ENCODE measurements at places on chromosomes 6 and 20.

DNA sequence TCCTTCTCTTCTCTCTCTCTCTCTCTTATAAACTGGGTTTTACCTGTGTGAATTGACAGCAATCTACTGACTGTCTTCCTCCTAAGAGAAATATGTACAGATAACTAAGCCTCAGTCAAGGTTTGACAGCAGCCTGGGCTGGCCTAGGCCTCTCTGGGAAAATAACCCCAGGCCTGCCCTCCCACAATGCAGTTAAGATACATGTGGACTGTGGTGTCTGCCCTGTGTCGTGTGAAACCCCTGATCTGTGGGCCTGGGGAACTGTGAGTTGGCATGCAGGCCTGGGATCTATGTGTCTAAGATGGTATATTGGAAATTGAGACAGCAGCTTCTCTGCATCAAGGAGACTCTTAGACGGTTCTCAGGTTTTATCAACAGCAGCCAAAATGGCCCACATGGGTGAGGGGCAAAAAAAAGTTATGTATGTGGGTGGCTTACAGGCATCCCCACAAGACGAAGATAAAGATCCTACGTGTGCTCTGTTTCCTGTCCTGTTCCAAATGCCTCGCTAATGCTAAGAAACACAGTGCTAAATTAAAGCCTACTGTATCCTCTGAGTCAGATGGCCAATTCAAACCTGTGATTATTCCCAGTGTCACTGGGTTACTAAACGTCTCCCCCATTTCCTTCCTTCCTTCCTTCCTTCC, 19.0 kb downstream of the LRFN2 start:
- no peak for DNase-seq

- no peak for DNase-seq
Measured at GRCh38 chr6:17268114-17268513, 13.0 kb upstream of the RBM24 start.

- no peak for DNase-seq
Measured at GRCh38 chr6:64280569-64280968, 645.0 kb downstream of the PHF3 start.

DNA sequence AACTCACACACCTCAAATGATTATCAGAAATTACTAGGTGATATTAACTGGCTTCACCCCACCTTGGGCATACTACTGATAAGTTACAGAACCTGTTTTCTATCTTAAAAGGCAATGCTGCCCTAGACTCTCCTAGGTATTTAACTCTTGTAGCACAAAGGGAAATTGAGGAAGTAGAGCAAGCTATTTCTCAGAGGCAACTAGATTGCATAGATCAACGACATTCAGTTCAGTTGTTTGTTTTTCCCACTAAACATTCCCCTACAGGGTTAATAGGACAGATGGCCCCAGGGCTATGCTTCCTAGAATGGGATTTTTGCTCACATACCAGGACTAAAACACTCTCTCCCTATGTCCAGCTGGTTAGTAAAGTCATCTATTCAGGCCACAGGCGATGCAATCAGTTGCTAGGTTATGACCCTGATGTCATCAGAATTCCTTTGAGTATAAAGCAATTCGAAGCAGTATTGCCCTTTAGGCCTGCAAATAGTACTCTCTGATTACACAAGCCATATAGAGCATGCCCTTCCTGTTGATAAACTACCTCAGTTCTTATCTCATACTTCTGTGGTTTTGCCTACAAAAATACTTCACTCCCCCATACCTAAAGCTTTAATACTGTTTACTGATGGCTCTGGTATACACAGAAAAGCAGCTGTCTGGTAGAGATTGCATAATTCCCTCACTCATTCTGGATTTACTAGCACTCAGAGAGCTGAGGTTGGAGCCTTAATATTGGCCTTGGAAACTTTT, 67.4 kb upstream of the ASCC3 start:
- no peak for DNase-seq

GRCh38 chr20:25503936-25504335, 81.4 kb downstream of the NINL start:
- no peak for DNase-seq

DNA sequence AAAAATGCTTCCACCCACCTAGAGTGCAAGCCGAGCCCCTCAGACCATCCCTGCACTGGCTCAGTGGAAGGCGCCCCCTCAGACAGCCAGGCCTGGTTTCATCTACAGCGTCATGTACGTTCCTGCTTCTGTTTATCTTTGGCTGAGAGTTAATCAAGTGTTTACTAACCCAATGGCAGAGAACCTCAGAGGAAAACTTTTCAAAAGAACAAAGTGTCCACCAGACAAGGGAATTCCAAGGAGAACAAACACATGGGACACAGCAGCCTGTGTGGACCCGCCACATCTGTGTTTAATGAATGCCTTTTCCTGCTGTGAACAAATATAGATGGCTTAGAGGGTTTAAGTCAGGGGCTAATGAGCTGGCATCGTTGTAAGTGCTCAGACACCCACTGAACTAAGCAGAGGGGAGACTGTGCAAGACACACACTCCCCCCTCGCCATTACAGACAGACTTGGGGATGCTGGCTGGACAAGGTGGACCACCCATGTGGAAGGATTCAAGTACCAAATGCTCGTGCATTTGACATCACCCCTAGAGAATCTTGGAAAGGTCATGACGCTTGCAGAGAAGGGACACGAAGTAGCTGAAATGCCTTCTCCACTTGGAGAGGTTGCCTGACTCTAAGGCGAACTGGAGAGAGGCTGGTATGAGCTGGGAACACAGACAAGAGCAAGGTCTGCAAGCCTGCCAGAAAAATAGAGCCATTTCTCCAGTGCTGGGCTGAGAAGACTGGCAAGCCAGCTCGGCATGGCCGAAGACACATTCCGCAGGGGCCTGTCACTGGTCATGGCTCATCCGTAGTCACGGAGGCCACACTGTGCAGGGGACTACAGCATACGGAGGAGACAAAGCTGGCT, 53.5 kb upstream of the NXT1 start:
- no peak for DNase-seq

DNA sequence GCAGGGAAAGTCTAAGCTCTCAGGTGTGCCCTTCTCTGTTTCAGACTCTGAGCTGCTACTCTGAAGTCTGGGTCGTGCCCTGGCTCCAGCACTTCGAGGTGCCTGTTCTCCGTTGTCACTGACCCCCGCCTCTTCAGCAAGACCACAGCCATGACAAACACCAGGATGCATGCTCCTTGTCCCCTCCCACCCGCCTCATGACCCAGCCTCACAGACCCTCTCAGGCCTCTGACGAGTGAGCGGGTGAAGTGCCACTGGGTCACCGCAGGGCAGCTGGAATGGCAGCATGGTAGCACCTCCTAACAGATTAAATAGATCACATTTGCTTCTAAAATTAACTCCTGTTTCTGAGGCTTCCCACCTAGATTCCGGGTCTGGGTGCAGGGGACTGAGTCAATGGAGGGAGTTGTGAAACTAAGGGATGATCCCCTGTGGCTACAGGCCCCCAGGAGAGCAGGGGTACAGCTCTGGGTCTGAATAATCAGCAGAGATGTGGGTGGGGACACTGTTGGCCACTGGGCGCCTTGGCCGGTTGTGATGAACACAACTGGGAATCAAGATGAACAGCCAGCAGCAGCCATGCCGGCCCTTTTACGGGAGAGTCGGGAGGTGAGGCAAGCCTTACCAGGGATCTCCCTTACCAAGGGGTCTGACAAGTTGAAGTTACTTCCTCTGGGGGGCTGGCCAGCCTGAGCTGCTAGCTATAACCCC, 10.7 kb downstream of the CST7 start:
- DNase-seq, result no peak

GRCh38 chr20:17488916-17489600, 42.1 kb downstream of the BFSP1 start:
- no peak for DNase-seq

DNA sequence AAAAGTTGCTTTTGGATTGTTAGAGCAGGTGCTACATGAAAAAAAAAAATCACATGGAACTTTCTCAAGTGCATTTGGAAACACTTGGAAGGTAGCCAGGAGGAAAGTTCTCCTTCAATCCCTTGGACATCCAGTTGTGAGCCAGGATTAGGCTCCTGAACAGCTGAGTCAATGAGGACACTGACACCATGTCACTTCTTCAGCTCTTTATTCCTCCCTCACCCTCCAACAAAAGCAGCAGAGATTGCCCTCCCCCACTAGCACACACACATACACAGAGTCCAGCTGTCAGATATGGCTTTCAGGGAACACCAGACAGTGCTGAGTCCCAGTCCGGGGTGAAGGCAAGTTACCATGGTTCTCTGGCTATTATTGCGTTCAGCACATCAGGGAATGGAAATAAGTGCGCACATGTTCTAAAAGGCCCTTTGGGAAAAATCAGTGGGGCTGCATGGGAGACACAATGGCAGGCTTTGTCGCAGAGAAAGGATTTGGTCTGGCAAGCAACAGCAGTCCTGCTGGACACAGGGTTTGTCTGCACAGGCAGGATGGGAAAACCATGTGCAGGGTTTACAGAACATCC, 124.7 kb upstream of the MARCKS start:
- DNase-seq, result no peak

DNA sequence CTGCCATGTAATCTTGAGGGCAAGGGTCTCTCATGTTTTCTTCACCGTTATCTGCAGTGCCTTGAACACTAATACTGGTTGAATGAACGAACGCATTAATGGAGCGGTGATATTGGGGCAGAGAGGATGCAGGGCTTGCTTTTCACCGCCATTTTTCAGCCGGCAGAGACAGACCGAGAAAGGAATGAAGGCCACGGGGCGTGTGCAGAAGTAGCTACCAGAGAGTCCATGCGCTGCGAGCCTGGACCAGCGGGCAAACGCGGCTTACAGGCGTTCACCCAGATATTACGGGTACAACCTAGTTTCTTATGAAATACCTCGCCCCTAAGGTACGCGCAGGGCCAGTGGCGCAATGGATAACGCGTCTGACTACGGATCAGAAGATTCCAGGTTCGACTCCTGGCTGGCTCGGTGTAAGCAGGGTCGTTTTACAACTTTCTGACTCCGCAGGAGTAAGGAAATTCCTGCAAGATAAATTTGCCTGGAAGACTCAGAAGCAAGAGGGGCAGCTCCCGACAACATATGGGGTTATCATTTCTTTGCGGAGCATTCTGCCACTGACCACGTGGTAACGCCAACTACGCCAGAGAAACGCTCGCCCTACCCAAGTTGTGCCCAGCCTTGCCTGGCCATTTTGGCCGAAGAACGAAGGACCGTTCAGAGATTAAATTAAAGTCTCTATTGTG, 863 bp upstream of the HMGN4 start:
- peak; percentile 96 for DNase-seq

- DNase-seq, result no peak
Measured at GRCh38 chr6:127877231-127877630, 23.6 kb downstream of the THEMIS start.

GRCh38 chr6:159633196-159633595, 59.8 kb downstream of the SOD2 start:
- DNase-seq, result no peak

DNA sequence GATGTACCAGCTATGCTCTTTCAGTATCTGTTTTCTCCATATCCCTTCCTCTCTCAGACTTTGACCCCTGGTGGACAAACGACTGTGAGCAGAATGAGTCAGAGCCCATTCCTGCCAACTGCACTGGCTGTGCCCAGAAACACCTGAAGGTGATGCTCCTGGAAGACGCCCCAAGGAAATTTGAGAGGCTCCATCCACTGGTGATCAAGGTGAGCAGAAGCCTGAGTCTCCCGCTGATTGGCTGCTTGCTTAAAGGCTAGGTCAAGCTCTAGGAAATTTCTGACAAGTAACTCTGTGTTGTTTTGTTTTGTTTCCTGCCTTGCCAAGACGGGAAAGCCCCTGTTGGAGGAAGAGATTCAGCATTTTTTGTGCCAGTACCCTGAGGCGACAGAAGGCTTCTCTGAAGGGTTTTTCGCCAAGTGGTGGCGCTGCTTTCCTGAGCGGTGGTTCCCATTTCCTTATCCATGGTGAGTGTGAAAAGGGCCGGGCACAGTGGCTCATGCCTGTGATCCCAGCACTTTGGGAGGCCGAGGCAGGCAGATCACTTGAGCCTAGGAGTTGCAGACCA, 28.6 kb downstream of the C6orf89 start:
- DNase-seq, result peak; percentile 36

- no peak for DNase-seq
Measured at GRCh38 chr6:30097902-30098768, 14.8 kb downstream of the TRIM31 start.

DNA sequence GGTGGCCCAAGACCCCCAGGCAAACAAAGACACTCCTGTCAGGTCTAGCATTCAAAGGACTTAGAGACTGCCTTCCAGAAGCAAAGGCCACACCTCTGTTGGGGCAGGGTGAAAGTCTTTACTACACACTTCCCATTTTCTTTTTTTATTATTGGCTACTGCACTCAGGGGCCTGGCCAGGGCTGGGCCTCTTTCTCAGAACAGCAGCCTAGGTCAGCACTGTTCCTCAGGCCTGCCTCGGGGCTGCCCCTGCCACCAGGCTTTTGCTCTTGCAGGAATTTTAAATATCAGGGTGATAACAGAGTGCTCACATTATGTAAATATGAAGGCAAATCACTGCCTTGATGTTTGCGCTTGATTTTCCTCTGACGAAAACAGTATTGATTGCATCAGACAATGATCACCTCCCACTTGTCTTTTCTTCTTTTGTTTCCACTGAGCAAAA, 18.5 kb downstream of the GSTA4 start:
- peak; percentile 45 for DNase-seq

DNA sequence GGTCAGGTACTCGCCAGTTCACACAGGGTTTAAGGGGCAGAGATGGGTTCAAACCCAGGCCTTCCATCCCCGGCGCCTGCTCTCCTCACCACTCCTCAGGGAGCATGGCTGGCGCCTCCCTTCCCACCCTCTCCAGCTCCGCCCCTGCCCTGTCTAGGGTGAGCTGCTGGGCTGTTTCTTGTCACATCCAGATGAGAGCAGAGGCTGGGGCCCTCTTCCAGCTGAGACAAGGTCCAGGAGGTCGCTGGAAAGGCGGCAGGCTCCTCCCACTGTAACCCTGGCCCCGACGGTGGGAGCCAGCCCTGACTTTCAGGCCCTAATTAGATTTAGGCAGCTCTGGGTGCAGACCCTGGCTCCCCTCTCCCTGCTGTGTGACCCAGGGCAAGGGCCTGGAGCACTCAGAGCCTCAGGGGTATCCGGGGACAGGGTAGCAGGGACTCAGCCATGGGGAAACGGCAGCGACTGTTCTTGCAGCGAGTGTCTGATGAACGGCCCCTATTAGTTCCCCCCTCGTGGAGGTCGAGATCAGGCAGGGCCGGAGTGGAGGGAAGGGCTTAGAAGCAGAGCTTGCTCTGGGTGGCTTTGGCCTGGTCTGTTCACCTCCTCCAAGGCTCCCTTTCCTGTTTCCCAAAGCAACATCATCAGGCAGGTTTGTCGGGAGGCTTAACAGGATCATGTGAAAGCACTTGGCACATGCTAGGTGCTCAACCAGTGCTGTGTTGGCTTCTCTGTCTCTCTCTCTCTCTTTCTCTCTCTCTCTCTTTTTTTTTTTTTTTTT, 33.4 kb downstream of the SNAI1 start:
- DNase-seq, result no peak
